ENCODE measurements at places on chromosomes 11 and 22. TPM values are rescaled to one million over a fixed set of nuclear protein-coding genes. Genes with fewer than 3 reads are reported as not detected.

GRCh38 chr22:42745118-42745517 is 24.4 kb upstream of the A4GALT start:
- no peak for DNase-seq

DNA sequence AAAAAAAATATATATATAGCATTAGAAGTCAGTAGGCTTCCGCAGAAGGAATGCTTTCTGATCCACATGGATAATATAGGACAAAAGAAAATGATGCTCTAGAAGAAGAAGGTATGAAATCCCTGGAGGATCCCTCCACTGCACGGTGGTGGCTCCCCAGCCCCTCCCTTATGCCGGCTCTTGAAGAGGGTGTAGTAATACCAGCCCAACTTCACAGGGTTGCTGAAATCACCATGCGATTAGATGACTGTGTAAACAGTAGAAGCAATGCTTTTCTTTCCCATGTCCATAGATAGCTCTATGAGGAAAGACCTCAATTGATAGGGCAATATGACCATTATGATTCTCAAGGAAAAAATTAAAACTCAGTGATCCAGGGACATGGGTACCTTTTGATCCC is 3.2 kb upstream of the ETS1 start:
- no peak for DNase-seq

- DNase-seq: peak; percentile 63
Measured at GRCh38 chr22:45511847-45512261, 9.2 kb downstream of the FBLN1 start.

- peak; percentile 53 for DNase-seq
Measured at GRCh38 chr22:43884600-43885318, 7.1 kb downstream of the PNPLA5 start.

DNA sequence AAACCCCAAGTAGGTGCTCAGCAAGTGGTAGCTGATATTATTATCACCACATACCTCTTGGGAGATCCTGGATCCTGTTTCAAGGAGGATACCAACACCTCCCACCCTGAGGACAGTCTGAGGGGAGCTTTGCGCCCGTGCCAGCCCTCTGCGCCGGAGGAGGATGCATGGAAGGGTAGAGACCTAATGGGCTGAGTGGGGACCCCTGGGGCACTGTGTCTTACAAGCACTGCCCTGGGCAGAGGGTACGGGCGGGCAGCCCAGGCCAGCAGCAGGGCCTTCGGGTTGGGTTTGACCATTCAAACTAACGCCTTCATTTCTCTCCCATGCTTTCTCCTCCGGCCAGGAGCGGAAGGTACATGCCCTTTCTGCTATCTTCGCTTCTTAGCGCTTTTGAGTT is 26.3 kb downstream of the MYBPC3 start:
- no peak for DNase-seq

DNA sequence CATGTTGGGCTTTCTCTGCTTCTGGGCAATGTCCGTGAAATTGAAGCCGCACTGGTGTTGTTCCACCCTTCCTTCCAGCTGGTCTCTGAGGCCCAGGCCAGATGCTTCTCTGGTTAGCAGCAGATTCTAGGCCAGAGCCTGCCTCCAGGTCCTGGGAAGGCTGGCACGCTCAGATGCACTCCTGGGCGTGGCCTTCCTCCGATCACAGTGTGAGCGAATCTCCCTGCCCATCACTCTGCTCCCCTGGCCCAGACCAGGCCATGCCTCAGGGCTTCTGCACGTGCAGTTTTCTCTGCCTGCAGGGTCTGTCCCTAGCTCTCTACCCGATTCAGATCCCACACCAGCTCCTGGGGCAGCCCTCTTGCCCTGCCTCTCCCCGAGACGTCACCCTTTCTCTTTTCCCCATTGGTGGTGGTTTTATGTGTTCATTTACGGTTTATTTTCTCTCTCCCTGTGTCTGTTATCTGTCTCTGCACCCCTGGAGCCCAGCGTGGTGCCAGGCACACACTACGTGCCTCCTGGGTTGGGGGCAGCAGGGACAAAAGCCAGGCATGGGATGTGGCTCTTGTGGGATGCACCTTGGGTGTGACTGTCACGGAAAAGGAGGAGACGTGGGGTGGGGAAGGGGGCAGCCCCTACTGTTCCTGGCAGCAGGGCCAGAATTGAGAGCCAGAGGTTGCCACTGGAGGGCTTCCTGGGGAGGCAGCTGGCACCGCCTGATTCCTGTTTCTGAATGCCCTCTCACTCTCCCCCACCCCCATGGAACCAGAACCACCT is 66.0 kb downstream of the KCNQ1 start:
- no peak for DNase-seq

DNA sequence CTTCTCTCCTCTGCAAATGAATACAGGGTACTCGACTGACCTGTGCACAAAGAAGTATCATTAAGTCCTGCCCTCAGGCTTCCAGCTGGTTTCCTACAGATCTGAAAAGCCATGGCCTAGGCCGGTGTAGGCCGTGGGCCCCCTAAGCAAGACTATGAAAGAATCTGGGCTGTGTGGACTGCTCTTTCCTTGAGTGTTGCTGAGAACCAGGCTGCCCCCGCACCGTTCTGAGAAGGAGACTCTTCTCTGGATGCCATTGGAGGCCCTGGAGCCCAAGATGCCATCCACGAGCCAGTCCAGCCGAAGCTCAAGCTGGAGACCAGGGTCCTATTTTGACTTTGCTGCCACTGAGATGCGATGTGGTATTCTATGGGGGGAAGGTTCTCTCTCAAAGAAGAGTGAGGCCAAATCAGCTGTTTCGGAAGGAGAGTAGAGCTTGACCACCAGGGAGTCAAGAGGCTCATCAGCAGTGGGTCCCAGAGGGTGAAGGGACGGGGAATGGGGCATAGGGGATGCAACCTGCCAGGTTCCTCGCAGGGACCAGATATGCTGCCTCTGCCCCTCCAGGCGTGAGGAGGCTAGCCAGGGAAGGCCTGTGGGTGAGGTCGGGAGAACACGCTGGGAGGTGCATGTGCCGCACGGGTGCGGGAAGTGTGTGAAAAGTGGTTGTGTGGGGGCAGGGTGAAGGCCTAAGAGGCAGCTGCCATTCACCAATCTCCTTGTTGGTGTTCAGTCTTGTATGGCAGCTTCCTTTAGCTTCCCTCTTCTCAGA is 96.4 kb upstream of the B3GAT1 start:
- no peak for DNase-seq

- no peak for DNase-seq
Measured at GRCh38 chr11:70205049-70205725, 2.1 kb downstream of the FADD start.

DNA sequence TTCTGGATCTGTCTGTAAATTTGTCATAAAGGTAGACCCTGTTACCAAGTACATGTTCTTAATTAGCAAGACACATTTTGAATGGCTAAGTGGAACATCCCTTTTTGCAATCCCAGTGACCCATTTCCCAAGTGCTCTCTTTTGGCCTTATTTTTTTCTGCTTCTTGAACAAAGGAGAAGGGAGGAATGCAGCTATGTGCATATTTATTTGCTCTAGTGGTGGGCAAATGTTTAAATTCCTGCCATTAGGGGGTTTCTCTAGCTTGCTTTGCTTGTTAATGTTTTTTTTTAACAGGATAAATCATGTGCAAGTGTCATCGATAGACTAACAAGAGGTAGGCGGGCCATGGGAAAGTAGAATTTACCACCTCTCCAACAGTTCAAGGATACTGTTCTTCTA is 135.7 kb downstream of the COMMD9 start:
- DNase-seq: no peak

DNA sequence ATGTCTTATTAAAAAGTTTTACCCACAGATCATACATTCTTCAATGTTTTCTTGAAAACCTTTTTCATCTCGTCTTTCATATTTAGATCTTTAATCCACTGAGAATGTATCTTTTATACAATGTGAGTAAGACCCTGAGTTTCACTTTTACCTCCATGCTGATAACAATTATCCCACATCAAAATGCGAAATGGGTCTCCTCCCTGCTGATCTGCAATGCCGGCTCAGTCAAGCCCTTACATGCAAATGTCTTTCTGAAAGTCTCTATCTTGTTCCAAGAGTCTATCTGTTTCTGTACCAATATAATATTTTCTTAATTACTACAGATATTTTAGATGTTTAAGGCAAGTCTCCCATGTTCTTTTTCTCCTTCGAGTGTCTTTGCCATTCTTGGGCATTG is 50.9 kb downstream of the CDON start:
- no peak for DNase-seq

DNA sequence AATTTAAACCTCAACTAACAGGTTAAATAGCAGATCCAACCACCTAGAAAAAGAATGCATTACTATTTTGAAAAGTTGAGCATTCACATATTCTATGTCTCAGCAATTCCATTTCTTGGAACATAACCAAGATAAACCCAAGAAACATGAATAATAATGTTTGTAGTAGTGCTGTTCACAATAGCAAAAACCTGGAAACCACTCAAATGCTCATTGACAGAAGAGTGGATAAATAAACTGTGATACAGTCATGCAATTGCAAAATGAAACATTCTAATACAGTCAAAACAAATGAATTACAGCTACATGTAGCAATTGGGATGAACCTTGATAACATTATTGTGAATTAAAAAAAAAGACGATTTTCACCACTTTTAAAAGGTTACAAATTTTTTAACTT is 162.8 kb upstream of the TMEM45B start:
- DNase-seq: no peak

The SLC15A3 gene
- total RNA-seq: 70.1 TPM

The SPA17 gene
- 1.7 TPM for total RNA-seq

The OR10D3 gene
- not detected for total RNA-seq

The PHLDA2 gene
- total RNA-seq: 3.3 TPM

The MUC5B gene
- under 0.01 TPM for total RNA-seq

The SLC22A12 gene
- total RNA-seq: not detected

The HOATZ gene
- total RNA-seq: not detected

The FADD gene
- 24.7 TPM for total RNA-seq

The GAL3ST1 gene
- total RNA-seq: 17.7 TPM

The LRRC51 gene
- total RNA-seq: 8.7 TPM

Measured in tibial nerve (tissue), 4 donors.